ENCODE measurements at places on chromosomes 3 and 15. TPM values are rescaled to one million over a fixed set of nuclear protein-coding genes. Genes with fewer than 3 reads are reported as not detected.

The PYGO1 gene
- 9.7 TPM for total RNA-seq

The KCNAB1 gene
- 3.6 TPM for total RNA-seq

The ALDH1A3 gene
- total RNA-seq = 12.6 TPM

The RGMA gene
- total RNA-seq = 6.8 TPM

The CDHR4 gene
- 6.0 TPM for total RNA-seq

The GHSR gene
- not detected for total RNA-seq

The INKA1 gene
- 13.6 TPM for total RNA-seq

The SLITRK3 gene
- total RNA-seq = not detected

The IQCF6 gene
- total RNA-seq = not detected

The CGNL1 gene
- 56.6 TPM for total RNA-seq

The MYL3 gene
- total RNA-seq = 6.3 TPM

The CHRM5 gene
- not detected for total RNA-seq

DNA sequence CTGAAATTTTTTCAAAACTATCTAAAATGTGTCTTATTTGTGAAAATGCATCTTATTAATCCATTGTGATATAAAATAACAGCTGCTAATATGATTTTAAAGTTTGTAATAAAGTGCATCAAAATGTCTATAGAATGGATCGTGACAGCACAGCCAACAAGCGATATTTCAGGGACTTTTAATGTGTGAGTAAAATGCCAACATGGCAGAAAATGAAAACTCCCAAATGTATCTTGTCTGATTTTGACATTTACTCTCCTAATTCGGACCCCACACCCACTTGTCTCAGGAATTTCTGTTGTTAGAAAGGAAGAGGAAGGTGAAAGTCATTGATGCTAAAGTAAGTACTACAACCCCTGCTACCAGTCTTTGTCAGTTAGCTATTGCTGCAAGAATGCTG lies 273.9 kb downstream of the SATB1 start:
- no peak for DNase-seq

- DNase-seq = no peak
These were observed 12.2 kb downstream of the IL5RA start for GRCh38 chr3:3097958-3098357.

DNA sequence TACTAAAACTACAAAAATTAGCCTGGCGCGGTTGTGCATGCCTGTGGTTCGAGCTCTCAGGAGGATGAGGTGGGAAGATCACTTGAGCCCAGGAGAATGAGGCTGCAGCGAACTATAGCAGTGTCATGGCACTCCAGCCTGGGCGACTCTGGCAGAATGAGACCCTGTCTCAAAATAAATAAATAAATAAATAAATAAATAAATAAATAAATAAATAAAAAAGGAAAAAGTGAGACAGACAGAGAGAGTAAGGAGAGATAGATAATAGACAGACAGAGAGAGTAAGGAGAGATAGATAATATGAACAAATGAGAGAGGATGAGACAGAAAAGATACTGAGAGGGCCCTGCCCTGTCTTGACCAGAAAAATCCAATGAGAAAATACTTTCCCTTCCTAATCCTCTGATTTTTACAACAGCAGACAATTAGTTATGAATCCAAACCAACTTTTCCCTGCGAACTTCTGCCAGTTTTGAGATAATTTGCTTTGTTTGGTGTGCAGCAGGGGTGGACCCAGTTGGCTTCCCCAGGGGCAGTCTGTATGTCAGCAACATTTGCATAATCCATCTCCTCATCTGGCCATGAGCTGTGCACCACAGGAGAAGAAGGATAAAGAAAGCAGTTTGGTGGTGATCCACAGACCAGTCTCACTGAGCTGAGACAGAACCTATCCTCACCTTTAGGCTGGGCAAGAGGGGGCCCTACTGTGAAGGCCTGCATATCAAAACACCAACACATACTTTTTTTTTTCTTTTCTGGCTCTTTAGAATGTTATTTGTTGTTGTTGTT lies 288.5 kb upstream of the WNT5A start:
- no peak for DNase-seq

GRCh38 chr3:126051741-126052140 lies 32.2 kb downstream of the SLC41A3 start:
- no peak for DNase-seq

- no peak for DNase-seq
These were observed 11.2 kb upstream of the CCR8 start for GRCh38 chr3:39318301-39318700.

GRCh38 chr3:122880624-122881023 lies 85.8 kb downstream of the SLC49A4 start:
- DNase-seq = no peak

DNA sequence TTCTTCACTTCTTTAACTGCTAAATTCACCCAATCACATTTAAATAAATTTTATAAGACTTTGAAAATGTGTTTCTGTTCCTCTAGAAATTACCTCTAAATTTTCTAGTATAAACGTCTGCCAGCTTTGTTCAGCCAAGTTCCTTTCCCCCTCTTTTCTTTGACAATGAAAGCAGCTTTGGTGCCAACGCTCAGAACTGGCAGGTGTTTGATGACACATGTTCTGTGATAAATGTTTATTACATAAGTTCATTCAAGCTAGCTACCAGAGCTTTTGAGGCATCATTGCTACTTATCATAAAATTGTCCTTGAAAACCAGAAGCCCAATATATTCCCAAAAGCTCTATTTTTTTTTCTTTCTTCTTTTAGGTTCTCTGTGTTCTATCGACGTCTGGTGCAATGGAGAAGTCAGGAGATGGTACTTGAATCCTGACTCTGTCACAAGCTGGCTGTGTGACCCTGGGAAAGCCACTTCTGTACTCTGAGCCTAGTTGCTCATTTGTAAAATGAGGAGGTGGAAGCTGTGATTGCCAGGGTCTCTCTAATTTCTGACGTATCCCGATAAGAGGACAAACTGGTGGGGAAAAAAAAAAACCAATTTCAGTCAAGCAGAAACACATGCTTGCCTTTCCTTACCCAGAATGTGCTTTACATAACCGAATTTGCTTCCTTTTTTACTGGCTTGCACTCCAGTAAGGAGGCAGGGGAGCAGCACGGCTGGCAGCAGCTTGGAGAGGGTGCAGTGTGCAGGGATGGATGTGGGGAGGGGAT lies 187.1 kb upstream of the LPP start:
- DNase-seq = no peak

GRCh38 chr3:36524560-36524959 lies 144.3 kb downstream of the STAC start:
- DNase-seq = no peak

- DNase-seq = no peak
These were observed 149.0 kb downstream of the APBA2 start for GRCh38 chr15:29034593-29035335.

DNA sequence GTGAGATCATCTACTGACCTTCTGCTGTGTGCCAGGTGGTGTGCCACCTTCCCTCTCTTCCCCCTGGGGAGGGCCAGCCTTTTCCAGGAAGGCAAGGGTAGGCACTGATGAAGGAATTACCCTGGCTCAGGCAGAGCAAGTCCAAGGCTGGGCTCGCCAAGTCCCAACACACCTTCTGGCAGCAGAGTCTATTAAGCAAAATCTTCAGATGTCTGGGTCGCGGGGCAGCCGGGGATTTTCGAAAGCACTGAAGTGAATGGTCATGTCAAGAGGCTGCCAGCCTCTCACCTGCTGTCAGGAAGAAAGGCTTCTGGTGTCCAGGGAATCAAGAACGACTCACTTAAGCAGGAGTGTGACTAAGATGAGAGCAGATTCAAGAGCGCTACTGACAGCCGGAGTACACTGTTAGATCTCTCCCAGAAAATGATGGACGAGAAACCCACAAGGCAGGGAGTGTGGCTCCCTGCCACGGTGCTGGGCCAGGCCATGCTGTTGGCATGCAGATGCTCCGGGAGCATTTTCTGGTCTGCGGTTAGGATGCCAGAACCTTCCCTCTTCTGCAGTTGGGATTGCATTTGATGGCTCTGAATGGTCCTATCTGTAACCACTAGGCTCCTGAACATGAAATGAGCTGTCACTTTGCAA lies 479.8 kb downstream of the SHQ1 start:
- DNase-seq = no peak

DNA sequence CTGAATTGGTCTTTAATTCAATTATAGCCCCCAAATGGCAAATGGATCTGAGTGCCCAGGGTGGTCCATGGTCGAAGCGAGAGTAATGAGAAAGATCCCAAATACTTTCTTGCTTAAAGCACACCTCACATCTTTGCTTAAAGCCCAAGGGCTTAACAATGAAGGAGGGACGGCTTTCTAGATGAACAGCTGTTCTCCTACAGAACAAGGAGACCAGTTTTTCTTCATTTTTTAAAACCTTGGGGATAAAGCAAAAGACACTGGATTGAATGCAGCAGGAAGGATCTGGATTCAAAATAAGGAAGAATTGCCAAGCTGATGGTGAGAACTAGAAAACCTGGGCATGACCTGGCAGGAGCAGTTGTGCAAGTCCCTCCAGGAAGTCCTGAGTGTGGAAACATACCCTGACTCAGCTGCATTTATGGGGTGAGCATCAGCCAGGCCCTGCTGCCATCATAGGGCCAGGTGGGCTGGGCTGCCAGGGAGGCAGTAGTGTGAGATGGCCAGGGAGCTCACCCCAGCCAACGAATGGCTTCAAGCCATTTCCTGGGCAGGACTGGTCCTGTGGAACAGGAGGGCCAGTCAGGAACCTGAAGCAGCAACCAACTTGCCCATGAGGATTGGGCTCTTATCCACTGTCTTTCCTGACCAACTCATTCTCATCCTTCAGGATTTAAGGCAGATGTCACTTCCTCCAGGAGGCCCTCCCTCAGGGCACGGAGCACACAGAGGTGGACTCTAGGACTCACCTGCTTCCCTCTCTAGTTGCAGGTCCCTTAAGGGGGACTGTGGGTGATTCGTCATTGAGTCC lies 18.4 kb upstream of the RHCG start:
- DNase-seq = peak; percentile 27

- DNase-seq = peak; percentile 87
These were observed 178.3 kb downstream of the UACA start for GRCh38 chr15:70584838-70585706.

DNA sequence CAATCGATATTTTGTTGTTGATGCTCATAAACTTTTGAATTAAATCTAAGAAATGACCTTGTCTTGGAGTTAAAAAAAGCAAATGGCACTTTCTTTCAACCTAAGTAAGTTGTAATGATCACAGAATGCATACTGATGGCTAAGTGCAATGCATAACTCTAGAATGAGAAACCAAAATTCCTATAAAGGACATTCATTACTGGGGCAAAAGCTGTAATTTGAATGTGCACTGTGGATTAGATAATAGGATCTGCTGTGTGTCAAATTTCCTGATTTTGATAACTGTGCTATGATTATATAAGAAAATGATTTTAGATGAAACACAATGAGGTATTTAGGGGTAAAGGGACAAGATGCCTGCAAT lies 14.3 kb downstream of the SIAH2 start:
- no peak for DNase-seq

- no peak for DNase-seq
These were observed 146.3 kb upstream of the CTDSPL start for GRCh38 chr3:37715358-37715757.

DNA sequence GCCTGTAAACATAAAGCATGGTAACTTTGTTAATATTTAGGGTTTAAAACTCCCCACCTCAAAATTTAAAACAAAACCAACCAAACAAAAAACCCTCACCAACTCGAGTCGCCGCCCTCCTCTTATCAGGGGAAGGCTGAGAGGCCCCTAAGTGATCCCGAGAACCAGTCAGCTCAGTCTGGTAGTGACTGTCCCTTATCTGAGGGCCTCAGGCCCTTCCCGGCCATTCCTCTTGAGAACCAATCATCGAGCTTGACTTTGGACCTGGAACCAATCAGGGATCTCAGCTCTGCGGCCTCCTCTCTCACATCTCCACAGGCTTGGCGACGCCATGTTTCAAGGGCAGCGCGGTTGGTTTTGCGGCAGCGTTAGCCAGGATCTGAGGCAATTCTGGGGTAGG lies at the start of gene TERB2:
Gene TERB2, plus strand, starts transcription at position 300 of the 400 bp plus-strand sequence. Its CDS starts 32 bp downstream, at position 332.
- no peak for DNase-seq

DNA sequence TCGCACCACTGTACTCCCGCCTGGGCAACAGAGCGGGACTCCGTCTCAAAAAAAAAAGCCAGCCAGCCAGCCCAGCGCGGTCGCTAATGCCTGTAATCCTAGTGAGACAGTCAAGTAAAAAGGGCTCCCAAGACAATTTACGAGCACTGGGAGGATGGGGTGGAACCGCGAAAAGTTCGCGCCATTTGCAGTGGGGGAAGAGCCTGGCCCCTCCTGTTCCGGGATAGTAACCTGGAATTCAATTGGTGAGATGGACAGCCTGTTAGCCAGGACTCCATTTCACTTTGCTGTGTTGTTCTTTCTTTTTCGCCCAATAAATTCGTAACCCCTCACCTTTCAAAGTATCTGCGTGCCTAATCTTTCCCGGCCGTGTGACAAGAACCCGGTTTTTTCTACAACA lies 19.5 kb downstream of the SLC4A7 start:
- DNase-seq = no peak

DNA sequence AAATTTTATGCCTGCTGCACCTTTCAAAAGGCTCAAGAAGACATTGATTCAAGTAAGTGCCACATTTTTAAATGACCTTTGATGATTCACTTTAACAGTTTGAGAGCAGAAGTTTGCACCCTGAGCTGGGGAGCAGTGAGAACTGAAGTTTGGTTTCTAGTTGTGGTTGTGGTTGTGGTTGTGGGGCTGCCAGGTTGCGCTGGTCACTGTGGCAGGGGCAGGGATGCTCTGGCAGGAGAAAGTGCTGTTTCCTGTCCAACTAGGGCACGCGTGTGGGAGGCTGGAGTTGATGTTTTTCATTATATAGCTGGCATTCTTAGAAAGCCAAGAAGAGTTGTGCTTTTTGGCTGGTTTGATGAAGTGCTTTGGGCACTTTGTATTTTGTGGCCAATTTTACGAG lies 339.7 kb upstream of the NR2F2 start:
- no peak for DNase-seq

DNA sequence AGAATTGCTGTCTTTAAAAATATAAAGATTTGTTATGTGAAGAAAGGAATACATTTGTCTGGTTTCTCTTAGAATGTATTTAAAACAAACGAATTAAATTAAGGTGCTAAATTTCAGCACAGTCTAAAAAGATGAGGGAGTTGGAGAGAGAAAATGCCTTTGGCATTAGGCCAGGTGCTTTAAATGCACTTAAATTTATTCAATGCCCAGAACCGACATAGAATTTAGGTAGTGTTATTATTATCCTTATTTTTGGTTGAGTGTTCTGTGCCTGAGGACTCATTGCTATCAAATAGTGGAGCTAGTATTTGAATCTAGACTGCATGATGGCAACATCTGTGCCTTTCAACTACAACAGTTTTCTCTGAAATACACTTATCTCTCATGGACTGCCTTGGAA lies 287.5 kb downstream of the RBMS3 start:
- no peak for DNase-seq

DNA sequence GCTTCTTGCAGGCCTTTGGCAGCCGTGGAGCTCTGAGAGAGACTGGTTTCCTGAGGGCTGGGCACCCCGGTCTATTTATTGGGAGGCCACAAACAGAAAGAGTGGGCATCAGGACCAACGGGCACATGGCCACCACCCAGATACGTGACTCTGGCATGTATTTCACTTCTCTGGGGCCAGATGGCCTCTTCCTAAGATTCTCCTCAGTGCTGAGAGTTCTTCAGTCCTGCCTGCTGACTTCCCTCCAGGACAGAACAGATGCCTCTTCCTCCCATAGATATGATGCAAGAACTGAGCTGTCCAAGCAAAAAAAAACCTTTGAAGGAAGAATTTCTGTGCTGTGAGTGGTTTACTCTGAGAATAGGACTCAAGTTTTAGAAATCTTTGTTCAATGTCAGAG lies 107.7 kb downstream of the IGF2BP2 start:
- DNase-seq = no peak

- no peak for DNase-seq
These were observed 68.1 kb upstream of the FOXP1 start for GRCh38 chr3:71651625-71652024.

- no peak for DNase-seq
These were observed 255.8 kb downstream of the MEIS2 start for GRCh38 chr15:36844534-36844998.

- DNase-seq = peak; percentile 30
These were observed 20.3 kb upstream of the SEC62 start for GRCh38 chr3:169946336-169946735.

Measured in upper lobe of left lung (tissue), 6 donors.